ENCODE measurements at places on chromosomes 6 and 20.

GRCh38 chr20:46205349-46205748 lies 87.2 kb downstream of the CD40 start:
- no peak for DNase-seq

DNA sequence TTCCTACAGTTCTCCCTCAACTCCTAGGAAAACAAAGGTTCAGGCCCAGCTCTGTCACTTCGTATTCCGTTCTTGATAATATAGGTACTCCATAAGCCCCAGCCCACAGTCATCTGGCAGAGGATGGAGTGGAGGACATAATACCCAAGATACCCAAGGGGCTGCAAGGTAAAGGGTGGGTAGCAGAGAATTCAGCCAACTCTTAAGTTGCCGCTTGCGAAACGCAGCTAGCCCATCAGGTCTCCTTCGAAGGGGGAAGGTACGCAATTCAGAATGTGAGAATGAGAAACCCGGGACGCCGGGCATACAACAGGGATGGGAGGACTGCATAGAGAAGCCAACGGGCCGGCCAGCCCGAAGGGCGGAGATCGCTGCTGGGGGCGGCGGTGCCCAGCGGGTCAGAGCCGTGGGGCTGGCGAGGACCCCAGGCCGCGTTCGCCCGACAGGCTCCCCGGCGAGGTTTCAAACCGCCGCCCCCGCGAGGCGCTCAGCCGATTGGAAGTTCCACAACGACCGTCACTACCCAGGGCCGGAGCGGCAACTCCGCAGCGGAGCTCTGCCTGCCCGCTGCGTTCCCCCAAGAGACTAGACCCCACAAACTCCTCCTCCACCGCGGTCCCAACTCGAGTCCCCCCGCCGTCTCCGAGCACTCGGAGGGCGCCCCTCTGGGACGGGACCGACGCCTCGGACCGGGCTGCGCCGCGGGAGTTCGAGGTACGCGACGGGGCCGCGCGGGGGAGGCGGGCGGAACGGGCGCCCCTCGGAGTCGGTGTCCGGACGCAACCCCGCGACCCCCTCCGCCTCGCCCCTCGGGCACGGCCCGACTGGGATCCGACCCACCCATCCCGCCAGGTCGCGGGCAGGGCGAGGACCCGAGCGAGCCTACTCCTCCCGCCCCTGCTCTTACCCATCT lies 911 bp downstream of the CDK19 start:
- peak; percentile 58 for DNase-seq

- no peak for DNase-seq
Measured at GRCh38 chr6:48141975-48142374, 31.0 kb upstream of the PTCHD4 start.

GRCh38 chr20:38631155-38632022 lies 29.8 kb downstream of the ARHGAP40 start:
- no peak for DNase-seq

DNA sequence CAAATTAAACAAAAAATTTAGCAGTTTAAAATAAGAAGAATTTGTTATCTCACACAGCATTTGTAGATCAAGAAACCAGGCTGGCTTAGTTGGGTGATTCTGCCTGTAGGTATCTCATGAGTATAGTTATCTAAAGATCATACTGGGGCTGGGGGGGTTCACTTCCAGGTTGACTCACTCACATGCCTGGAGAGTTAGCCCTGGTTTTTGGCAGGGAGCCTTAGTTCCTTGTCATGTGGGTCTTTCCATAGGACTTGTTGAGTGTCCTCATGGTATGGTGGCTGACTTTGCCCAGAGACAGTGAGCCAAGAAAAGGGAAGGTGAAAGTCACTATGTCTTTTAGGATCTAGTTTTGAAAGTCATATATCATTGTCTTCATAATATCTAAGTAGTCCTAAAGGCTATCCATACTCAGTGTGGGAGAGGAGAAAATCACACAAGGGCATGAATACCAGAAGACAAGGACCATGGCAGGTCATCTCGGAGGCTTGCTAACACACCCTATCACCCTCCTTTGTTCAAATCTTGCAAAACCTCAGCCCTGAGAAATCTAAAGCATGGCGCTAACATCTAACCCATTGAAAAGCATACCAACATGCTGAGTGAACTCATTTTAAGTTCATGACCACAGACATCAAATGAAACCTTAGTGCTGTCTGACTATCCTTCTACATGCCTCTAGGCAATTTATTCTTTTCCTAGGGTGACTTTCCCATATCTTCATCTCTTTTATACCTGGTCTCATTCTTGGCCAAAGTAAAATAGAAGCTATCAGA lies 39.2 kb downstream of the CYP24A1 start:
- DNase-seq = no peak

- DNase-seq = no peak
Measured at GRCh38 chr20:49925901-49926454, 10.2 kb upstream of the RNF114 start.
